ENCODE measurements at places on chromosomes 12 and 14.

DNA sequence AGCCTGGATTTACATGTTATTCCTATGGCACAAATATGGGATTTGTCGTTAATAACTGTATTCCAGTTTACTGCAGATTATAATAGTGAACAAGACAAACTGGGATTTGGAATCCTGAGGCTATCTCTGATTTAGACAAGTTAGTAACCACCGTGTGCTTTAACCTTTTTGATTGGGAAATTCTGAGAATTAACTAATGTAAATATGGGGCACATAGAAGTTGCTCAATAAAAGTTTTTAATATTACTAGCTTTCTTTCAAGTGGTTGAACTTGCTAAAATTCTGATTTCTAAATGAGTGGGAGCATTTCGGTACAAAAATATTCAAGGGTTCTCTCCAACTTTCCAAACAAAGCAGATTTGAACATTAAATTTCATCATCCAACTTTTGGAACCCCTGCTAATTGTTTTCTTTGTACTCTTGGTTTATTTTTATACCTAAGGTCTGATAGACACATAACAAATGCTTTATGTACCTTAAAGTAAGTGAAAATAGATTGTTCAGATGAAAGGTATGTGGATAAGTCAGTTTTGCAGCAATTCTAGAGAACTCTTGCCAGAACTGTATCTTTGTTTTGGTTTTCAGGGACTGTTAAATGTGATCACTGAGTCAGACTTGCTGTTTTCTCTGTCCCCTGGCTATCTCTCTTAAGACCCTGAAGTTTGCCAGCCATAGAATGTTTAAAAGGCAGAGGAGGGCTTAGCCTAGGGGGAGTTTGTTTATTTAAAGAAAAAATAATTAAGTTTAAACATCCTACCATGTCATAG, 57.5 kb downstream of the FRS2 start:
- DNase-seq, result peak; percentile 49

GRCh38 chr12:13176256-13176655, 20.3 kb upstream of the EMP1 start:
- no peak for DNase-seq

- DNase-seq, result no peak
Observed at GRCh38 chr12:106527356-106527755, 55.4 kb upstream of the RFX4 start.

DNA sequence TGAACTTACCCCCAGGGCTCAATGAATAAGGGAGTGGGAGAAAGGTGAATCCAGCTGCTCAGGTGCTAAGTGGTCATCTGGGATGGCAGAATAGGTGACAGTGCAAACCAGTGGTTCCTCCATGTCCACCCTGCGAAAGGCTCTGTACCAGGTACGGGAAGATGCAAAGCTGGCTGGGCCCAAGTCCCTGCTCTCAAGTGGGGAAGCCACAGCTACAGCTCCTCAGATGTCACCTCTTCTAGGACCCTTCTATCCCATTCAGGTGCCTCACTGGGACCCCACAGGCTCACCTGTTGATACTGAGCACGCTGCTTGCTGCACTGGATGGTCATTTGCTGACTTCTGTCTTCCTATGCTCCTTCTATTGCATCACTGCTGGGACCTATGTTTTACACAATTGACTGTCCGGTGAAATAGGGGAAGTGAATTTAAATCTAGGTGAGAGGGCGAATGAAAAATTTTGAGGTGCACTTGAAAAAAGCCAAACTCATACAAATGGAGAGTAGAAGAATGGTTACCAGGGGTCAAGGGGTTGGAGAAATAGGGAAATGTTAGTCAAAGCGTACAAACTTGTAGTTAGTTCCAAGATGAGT, 20.3 kb upstream of the PPP4R4 start:
- DNase-seq, result no peak

- no peak for DNase-seq
Observed at GRCh38 chr12:130117701-130118100, 44.6 kb upstream of the FZD10 start.

DNA sequence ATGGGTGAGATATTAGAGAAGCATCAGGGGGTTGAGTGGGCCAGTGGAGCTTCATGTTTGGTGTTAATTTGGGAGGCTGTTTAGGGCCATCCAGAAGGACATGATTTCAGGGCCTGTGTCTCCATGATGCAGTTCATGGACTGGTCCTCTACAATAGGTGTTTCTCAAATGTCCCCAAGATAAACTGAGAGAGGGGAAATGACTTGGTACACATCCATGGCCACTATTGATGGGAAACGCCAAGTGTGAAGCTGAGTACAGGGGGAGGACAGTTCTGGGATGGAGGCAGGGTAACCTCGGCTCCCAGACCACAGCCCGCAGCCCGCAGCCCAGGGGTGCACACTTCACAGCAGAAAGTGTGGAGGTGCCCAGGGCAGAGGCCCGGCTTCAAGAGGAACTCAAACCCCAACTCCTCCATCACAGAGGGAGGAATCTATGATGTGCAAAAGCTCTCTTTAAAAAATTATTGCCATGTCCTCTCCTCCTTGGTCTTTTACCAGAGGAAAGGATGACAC, 33.3 kb downstream of the CACNA2D4 start:
- no peak for DNase-seq

DNA sequence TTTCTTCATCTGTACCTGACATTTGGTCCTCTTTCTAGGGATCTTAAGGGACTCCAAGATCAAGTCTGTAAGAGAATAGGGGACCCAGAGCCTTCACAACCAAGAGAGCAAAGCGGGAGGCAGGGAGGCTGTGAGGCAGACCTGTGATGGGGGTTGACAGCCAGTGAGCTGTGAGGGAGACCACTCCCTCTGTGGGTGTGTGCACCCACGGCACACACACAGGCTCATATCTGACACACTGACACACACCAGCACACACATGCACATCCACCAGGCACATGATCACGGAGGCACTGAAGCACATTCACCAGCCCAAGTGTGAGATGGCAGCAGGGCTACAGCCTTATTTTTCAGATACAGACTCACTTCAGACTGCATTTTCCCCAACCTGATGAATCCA, 55.2 kb downstream of the SPTB start:
- no peak for DNase-seq

- no peak for DNase-seq
Observed at GRCh38 chr14:92486881-92487280, 26.7 kb upstream of the RIN3 start.

- peak; percentile 14 for DNase-seq
Observed at GRCh38 chr12:87428701-87429277, 600.4 kb downstream of the C12orf50 start.

DNA sequence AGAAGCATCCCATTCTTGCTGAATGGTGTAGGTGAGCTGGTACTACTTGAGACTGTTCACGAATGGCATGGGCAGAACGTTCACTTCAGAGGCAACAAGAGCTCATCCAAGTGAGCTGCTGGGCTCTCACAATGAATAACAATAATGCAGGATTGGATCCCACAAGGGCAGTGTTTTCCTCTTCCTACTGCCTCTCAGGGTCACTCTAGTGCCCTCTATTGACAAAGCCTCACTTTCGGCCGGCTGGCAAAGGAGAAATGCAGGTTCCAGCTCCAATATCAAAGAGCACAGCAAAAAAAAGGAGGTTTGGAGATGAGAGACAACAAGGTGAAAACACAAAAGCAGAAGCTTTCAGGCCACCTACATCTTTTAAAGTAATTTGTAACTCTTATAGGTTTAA, 74.6 kb upstream of the MYF6 start:
- DNase-seq, result no peak

DNA sequence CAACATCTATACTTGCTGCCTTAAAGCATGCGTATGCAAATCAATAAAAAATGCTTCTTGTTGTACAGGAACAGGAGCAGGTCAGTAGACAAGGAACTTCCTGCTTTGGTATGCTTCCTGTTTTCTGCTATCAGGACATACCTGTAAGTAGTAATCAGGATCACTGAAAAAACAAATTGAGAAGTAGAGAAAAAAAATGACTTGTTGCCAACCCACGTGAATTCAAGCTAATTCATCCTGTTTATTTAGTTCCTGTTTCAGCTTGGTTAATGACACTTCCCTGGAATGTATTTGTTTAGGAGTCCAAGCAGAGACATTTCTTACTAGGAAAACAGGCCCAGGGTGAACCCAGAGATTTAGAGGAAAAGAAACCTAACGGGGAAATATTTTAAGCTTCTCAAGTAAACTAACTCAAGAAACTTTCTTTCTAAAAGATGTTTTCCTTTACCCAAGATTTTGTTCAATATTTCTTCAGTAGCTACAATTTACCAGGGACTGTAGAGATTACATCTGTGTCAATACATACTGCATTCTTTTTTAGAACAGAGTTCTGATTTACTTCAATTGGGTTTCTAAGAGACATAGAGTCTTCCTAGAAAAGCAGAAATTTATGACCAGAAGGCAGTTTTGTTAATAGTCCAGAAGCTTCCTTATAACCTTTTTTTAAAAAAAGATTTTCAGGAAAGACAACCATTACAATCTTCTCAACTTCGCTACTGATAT, 124.2 kb downstream of the PAWR start:
- DNase-seq, result peak; percentile 84

DNA sequence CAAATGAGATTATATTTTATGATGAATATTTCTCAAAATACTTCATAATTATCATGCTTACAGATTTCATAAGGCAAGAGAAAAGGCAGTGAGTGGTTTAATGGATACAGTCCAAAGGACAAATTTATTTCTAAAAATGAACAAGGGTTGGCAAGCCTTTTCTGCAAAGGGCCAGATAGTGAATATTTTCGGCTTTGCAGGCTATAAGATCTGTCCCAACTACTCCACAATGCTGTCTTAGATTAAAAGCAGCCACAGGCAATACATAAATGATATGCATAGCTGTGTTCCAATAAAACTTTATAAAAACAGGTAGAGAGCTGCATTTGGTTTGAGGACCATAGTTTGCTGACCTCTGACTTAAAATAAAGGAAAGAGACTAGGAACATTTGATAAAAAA, 42.9 kb upstream of the STK38L start:
- DNase-seq, result no peak

- DNase-seq, result no peak
Observed at GRCh38 chr12:31594681-31595080, 3.7 kb upstream of the DENND5B start.

DNA sequence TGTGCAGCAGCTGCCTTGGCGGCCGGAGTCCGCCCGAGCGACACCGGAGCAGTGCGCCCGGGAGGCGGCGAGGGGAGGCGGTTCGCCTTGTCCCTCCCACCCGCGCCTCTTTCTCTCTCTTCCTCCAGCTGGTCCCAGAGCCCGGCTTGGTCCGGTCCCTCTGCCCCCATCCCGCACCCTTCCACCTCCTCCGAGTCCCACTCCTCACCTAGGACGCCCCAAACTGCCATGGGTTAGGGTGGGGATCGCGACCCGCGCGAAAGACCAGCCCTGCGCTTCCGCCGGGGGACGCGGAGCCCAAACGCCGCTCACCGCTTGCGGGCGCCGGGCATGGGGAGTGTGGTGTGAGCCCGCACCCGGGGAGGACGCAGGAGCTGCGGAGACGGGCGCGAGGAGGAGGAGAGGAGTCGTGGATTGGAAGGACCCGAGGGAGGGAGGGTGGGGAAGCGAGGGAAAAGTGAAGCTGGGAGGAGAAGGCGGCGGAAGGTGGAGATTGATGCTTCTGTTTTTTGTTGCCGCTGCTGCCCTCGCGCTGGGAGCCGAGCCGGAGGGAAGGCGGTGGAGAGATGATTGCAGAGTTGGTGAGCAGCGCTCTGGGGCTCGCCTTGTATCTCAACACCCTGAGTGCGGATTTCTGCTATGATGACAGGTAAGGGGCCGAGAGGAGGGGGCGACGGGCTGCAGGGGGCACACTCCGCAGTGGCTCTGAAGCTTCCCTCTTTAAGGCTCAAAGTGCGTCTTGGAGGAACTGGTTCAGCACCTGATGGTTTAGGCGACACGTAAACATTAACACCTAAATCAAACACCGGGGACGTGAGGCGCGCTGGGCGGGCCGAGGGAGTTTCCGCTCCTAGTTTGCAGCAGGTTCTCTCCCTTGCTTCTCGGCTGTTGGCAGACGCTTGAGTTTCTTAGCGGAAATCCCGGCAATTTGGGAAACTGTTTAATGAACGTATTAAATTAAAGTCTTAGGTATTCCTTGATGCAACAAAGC, 610 bp downstream of the TMTC2 start:
- no peak for DNase-seq

- DNase-seq, result no peak
Observed at GRCh38 chr14:101727611-101728366, 33.7 kb upstream of the PPP2R5C start.

DNA sequence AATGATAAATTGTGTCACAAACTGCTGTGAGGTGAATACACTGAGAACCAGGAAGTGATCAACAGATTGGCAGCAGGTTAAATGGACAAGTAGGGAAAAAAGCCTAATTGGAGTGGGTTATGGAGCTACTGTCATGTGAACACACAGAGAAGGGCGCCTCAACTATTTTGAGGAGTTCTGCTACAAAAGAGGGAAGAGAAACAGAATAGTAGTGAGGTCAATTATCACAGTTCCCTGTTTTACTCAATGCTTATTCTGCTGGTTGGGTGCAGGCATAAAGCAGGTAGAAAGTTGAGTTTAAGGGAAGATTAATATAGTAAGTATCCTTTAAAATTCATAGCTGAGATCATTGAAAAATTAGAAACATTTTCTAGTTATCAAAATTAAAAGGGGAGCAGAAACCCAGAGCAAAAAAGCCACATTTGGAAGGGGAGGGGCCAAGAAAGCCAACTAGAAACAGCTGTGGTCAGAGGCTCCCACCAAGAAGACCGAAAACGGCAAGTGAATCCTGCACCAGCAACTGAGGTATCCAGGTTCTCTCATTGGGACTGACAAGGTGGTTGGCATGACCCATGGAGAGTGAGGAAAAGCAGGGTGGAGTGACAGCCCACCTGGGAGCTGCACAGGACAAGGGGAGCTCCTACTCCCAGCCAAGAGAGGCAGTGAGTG, 105.7 kb downstream of the ZC3H14 start:
- no peak for DNase-seq

GRCh38 chr12:123787466-123787865, 25.4 kb downstream of the DNAH10 start:
- DNase-seq, result no peak

GRCh38 chr12:132158677-132159554, 14.7 kb downstream of the NOC4L start:
- no peak for DNase-seq

- DNase-seq, result no peak
Observed at GRCh38 chr12:75890141-75890540, 141.4 kb downstream of the PHLDA1 start.

DNA sequence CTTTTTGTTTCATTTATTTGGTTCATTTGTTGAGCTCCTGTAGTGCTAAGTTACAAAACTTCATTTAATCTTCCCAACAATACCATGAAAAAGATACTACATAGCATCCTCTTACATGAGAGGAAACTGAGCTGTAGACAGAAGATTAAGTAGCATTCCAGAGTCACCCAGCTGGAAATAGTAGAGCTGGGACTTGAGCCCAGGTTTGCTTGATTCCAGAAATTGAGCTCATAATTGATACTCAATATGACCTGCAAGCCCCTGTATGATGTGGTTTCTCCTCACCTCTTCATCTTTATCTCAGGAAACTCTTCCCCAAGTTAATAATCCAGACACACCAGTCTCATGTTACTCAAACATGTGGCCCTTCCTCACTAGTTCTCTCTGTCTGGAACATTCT, 87.0 kb upstream of the DAAM1 start:
- no peak for DNase-seq

GRCh38 chr14:36373982-36374673, 53.7 kb upstream of the MBIP start:
- DNase-seq, result peak; percentile 33
